ENCODE measurements at places on chromosomes 6 and 20. TPM values are rescaled to one million over a fixed set of nuclear protein-coding genes. Genes with fewer than 3 reads are reported as not detected.

GRCh38 chr20:48265791-48266190 is 480.5 kb upstream of the SULF2 start:
- DNase-seq, result no peak

DNA sequence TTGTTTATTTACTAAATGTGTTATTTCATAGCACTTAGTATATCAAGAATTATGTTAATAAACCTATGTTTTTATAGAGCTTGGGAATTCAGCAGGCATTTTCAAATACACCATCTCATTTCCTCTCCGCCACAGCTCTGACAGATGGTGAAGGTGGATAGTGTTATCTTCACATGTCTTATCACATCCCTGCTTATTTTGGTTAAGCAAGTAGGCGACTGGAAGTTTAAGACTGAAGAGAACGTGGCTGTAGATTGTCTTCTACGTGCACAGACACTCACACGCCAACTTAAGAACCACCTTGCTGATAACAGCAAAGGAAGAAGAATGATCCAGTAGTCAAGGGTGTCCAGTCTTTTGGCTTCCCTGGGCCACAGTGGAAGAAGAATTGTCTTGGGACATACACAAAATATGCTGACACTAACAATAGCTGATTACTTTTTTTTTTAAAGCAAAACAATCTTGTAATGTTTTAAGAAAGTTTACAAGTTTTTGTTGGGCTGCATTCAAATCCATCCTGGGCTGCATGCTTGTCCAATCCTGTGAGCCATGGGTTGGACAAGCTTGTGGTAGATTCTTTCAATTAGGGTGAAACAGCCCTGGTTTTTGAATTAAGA is 43.3 kb upstream of the SCGN start:
- DNase-seq, result no peak

- no peak for DNase-seq
These were observed 86.6 kb upstream of the TOP1 start for GRCh38 chr20:40942006-40942405.

DNA sequence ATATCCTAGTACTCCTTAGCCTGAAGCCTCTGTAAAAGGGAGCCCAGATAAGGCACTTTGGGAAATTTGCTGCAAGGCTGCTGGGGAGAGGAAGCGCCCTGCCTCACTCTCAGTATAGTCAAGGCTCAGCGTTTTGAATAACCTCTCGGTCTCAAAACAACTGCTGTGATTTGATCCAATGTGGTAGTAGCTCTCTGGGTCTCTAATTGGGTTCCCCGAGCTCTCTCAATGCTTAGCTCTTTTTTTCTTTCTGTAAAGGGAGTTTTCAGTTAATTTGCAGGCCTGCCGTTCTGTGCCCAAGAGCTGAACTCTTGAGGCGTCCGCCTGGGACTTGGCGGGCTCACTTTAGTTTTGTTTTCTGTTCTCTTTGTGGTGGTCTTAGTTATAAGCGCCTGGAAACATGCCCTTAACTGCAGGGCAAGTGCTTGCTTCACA is 41.2 kb downstream of the ZHX3 start:
- no peak for DNase-seq

TCP11 gene
- total RNA-seq, result not detected

GRCh38 chr6:84035484-84035883 is 1.9 kb downstream of the MRAP2 start:
- DNase-seq, result no peak

ATAT1 gene
- total RNA-seq, result 58.2 TPM
